ENCODE measurements at places on chromosomes 1 and 21. TPM values are rescaled to one million over a fixed set of nuclear protein-coding genes. Genes with fewer than 3 reads are reported as not detected.

DNA sequence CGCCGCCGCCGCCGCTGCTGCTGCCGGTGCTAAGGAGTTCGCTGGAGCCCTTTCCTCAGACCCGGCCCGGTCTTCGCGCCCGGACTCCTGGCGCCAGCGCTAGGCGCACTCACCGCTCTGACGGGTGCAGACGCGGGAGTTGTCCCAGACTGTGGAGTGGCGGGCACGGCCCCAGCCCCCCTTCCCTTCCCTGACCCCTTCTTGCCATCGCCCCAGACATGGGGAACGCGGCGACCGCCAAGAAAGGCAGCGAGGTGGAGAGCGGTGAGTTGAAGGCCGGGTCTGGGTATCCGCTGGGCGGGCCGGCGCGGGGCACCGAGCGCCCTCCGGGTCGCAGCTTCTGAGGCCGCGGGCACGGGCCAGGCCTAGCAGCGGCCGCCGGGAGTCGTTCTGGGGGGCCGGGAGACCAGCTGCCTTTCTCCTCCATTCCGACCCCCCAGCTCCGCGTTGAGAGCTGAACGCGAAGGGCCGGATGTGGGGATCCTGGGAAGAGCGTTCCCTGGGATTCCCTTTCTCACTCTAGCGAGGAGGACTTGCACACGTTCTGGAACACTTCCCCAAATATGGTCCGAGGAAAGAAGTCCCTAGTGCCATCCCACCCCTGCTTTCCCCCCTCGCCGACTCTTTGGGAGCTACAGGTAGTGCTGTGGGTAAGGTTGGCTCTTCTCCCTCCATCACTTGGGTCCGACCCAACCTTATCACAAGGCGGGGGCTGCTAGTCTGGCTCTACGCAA, 65.8 kb upstream of the PRKACB start:
- peak; percentile 62 for DNase-seq

- DNase-seq = no peak
These were observed 179.7 kb upstream of the HOOK1 start for GRCh38 chr1:59635097-59635496.

DNA sequence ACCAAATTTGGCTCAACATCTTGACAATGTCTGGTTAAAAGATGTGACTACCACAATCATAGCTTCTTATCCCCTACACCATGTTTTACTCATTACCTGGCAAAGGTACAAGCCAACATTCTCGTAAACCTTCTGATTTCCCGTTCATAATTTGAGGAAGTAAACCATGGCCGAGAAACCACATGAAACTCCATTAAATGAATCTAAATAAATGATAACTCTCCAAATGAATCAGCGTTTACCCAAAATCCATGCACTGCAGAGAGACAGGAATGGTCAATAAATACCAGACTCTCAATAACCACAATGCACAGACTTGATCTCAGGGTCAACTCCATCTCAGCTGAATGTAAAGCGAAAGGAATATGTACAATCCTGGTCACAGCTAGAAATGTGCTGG, 125.2 kb downstream of the TYW3 start:
- DNase-seq = no peak

- no peak for DNase-seq
These were observed 199.9 kb upstream of the CTTNBP2NL start for GRCh38 chr1:112196008-112196588.

- DNase-seq = no peak
These were observed 32.8 kb upstream of the ERG start for GRCh38 chr21:38531039-38531541.

GRCh38 chr21:41836166-41837015, 42.8 kb downstream of the PRDM15 start:
- no peak for DNase-seq

IQCC gene
- 0.51 TPM for total RNA-seq

DNA sequence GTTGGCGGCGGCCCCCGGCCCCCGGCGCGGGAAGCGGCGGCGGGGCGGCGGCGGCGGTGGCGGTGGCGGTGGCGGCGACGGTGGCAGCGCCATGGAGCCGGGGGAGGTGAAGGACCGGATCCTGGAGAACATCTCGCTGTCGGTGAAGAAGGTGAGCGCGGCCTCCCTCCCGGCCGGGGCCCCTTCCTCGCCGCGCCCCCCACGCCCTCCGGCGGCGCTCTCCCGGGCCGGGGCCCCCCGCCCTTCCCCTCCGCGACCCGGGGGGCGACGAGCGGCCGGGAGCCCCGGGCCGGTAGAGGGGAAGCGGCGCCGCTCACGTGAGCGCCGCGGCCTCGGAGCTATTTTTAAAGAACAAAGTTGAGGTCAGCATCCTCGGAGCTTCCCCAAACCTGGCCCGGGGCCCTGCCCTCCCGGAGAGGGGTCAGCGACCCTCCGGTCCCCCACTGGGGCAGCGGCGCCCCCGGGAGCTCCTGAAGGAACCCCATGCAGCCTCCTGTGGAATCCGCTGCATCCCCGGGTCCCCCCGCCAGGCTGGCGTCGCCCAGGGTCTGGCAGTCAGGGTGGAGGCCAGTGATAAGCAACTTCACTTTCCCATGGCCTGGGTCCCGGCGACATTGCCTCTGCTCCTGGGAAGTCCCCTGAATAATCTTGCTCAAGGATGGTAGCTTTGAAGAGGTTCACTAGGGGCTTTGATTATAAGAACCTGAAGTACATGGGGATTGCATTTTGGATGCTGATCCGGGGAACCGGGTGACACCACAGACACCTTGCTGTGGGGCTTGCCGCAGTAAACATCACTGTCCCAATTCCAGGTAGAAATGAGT, 560 bp downstream of the PLEKHM2 start:
- peak; percentile 55 for DNase-seq

RNF223 gene
- total RNA-seq = not detected

- no peak for DNase-seq
These were observed 101.4 kb upstream of the PDE4B start for GRCh38 chr1:65691152-65691900.

CORT gene
- not detected for total RNA-seq

DNA sequence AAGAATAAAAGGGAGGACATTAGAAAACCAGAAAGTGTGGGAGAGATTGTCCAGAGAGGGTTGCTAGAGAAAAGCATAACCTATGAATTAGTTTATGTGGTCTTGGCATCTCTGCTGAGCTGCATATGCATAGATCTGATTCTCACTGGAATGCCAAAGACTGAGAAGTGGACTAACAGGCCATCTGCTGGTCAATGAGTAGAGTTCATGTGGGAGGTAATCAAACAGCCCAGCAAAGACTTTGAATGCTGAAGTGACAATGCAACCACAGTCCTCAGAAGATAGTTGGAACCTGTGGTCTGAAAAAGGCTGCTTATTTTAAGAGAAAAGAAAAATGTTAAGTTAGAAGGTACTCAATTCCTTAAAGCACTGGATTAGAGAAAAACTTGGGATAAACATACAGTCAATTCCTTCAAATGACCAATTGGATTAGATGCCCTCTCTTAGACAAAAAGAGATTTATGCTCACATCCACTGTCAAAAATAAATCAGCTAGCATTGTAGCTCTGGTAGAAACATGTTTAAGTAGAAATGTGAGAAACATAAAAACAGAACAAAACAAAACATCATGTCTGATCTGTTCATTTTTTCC, 382.8 kb downstream of the AMY1C start:
- no peak for DNase-seq

DNA sequence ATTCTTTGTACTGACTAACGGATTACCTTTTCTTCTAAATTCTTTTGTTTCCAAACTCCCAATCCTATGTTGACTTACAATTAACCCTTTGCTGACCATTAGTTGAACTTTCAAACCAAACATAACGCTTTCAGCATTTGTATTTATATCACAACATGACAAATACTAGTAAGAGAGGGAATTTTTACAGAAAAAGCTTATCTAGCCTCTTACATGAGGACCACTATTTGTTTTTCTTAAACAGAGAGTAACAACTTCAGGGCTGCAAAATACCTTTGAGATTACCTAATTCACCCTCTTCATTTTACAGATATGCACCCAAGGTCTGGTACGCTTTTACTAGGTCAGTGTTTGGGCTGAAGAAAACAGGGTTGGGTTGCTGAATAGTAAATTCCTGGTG, 45.0 kb upstream of the CXADR start:
- DNase-seq = no peak

GNAT2 gene
- total RNA-seq = 0.20 TPM

NID1 gene
- 67.1 TPM for total RNA-seq

GRCh38 chr1:234395297-234395696, 22.0 kb downstream of the COA6 start:
- no peak for DNase-seq

PTPRF gene
- total RNA-seq = 237 TPM

KRTAP12-2 gene
- not detected for total RNA-seq

RAB13 gene
- total RNA-seq = 51.8 TPM

DNA sequence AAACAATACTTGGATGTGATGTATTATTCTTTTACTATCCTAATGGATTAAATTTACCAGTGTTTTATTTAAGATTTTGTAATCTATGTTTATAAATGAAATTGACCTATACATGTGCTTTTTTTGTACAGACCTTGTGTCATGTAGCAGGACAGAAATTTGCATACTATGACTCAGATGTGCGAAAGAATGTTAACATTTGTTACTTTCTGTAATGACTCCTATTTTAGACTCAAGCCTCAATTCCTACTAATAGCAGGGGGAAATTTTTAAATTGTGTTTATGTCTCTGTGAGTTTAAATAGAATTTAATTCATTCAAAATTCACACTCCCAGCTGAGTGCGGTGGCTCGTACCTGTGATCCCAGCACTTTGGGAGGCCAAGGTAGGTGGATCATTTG, 21.8 kb upstream of the RIMKLA start:
- DNase-seq = no peak

DNA sequence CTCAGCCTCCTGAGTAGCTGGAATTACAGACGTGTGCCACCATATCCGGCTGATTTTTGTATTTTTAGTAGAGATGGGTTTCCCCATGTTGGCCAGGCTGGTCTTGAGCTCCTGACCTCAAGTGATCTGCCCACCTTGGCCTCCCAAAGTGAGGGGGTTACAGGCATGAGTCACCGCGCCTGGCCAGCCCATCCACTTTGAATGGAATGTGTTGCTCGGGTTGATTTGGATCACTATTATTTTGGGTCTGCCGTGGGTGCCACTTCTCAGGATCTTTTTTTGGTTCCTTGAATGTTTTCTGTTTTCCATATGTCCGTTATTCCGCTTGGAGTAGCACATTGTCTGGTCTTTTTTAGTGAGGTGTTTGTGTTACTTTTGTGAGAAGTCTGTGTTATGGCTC, 17.0 kb downstream of the PCNT start:
- DNase-seq = no peak

- no peak for DNase-seq
These were observed 13.0 kb upstream of the SERINC2 start for GRCh38 chr1:31399976-31400375.

TOR1AIP2 gene
- total RNA-seq = 95.2 TPM

GRCh38 chr1:214720561-214720960, 117.6 kb downstream of the CENPF start:
- DNase-seq = no peak

GRCh38 chr1:46575778-46576177, 24.3 kb upstream of the KNCN start:
- no peak for DNase-seq

DNA sequence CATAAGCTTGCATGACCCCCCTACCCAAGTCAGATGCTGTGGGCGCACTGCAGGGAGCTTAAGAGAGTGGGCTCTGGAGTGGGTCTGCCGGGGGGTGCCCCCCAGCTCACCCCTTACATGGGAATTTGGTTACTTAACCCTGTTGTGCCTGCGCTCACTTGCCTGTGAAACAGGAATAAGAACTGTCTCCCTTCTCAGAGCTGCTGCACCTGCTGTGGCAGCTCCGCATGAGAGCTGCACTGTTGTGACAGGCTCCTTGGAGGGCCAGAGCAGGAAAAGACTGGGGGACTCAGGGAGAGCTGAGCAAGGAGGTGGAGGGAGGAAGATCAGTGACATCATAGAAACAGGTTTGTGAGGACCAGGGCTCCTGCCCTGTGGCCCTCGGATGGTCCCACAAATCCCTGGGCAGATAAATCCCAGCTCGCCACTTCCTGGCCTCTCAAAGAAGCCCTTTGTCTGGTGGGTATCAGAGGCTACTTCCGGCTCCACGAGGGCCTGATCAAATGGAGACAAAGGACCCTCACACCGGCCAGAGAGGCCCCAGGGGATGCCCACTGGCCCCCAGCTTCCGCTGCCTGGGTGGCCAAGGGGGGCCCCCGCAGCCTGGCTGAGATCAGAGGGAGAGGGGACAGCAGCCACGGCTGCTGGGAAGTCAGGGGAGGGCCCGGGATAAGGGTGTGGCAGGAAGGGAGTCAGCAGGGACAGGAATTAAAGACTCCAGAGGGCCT, 28.9 kb upstream of the LAPTM5 start:
- no peak for DNase-seq

PIGM gene
- 4.1 TPM for total RNA-seq

FMO2 gene
- total RNA-seq = 6.2 TPM

APOBEC4 gene
- total RNA-seq = not detected

DNA sequence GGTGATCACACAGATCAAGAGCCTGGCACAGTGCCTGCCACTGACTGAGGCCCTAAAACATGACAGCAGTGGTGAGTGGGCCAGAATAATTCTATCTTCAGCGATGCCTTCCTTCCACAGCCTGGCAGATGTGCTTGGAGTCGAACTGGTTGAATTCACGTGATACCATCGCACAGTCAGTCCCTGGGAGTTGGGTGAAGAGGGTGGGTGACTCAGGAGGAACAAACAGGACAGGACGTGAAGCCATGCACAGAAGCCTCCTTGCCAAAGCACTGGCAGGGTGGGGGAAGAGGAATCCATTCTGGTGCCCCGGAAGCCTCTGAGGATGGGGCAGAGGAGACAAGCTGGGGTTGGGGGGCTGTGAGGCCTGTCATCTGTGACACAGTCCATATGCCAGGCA, 80.3 kb upstream of the WNT4 start:
- no peak for DNase-seq

DNA sequence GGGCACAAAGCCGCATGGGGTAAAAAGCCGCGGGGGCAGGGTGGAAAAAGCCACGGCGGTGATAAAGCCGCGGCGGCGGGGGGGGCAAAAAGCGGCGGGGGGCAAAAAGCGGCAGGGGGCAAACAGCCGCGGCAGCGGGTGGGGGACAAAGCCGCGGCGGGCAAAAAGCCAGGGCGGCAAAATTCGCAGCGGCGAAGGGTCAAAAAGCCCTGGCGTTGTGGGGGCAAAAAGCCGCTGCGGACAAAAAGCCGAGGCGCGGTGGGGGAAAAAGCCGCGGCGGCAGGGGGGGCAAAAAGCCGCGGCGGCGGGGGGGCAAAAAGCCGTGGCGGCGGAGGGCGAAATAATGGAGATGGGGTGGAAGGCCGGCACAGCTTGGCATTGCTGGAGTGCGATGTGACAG, 3902.9 kb downstream of the SRGAP2C start:
- peak; percentile 19 for DNase-seq

- DNase-seq = peak; percentile 61
These were observed 33.6 kb downstream of the NUAK2 start for GRCh38 chr1:205287767-205288559.

All from right lobe of liver (tissue), 6 donors.